Right lobe of liver (tissue), 6 donors: ENCODE measurements at places on chromosomes 6 and 20.

GRCh38 chr6:137808836-137809315 is 58.2 kb upstream of the TNFAIP3 start:
- no peaks in the 10 kb centered on the region for H3K4me1 ChIP-seq
- H3K27me3 ChIP-seq: no peaks in the 10 kb centered on the region
- H3K36me3 ChIP-seq: no peaks in the 10 kb centered on the region
- H3K4me3 ChIP-seq: no peak overlapping the region

DNA sequence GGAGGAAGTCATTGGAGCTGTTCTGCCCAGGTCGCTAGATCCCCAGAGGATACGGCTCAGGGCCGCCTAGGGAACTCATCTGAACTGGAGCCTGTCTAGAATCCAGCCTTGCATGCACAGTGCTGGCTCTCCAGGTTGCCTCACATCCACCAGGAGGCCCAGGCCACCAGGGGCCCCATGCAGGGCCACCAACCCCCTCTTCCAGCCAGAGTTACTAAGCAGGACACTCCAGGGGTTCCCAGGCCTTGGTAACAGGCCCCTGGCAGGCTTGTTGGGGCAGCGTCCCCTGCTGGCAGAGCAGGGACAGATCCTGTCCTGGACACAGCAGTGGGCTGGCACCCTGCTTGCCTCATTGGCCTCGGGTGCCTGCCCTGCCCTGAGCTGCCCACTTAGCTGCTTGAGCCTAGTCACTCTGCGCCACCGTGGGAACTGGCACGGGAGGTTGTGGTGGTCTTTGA is 35.3 kb downstream of the EFCAB8 start:
- no peak overlapping the region for H3K27ac ChIP-seq
- DNase-seq: no peak
- H3K4me1 ChIP-seq: no peaks in the 10 kb centered on the region
- no peak overlapping the region for H3K4me3 ChIP-seq

DNA sequence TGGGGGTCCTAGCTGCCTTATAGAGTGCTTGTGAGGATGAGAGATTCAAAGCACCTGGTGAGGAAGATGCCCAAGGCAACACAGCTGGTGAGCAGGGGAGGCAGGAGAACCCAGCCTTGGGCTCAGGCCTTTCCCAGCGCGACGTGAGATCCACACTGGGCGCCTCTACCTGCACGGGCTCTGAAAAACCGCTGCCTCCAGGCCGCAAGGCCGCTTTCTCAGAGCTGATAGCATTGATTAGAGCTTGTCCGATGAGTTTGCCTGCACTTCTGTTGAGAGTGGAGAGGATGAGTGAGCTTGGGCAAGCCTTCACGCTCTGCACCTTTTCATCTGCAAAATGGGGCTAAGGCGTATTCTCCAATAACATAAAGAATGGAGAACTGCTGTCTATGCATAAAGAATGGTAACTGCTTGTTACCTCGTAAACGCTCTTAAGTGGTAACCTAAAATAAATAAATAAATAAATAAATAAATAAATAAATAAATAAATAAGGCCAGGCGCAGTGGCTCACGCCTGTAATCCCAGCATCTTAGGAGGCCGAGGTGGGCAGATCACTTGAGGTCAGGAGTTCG is 916 bp downstream of the PABPC1L start:
- H3K4me3 ChIP-seq: peak overlapping the region; percentile 89
- H3K27ac ChIP-seq: no peak overlapping the region
- H3K36me3 ChIP-seq: peaks cover 9% of the 10 kb centered on the region
- H3K27me3 ChIP-seq: no peaks in the 10 kb centered on the region
- no peaks in the 10 kb centered on the region for H3K4me1 ChIP-seq
- DNase-seq: no peak

GRCh38 chr6:109580519-109580918 is 97.5 kb upstream of the ZBTB24 start:
- H3K4me1 ChIP-seq: no peaks in the 10 kb centered on the region
- DNase-seq: no peak
- no peaks in the 10 kb centered on the region for H3K36me3 ChIP-seq
- no peak overlapping the region for H3K4me3 ChIP-seq
- no peak overlapping the region for H3K27ac ChIP-seq

- H3K4me3 ChIP-seq: no peak overlapping the region
- no peaks in the 10 kb centered on the region for H3K27me3 ChIP-seq
- H3K27ac ChIP-seq: no peak overlapping the region
- no peak for DNase-seq
- H3K4me1 ChIP-seq: no peaks in the 10 kb centered on the region
Observed at GRCh38 chr6:37110500-37111461, 59.2 kb upstream of the PIM1 start.

- peaks cover 11% of the 10 kb centered on the region for H3K4me1 ChIP-seq
- peak within 1 kb of the TSS; percentile 95 for H3K27ac ChIP-seq
- no peaks in the 10 kb centered on the region for H3K36me3 ChIP-seq
- DNase-seq: peak; percentile 78
- no peaks in the 10 kb centered on the region for H3K27me3 ChIP-seq
Observed at GRCh38 chr6:26087284-26088115, at the start of gene HFE. Gene HFE, plus strand, starts transcription at chr6:26087429. Its CDS starts 12 bp downstream, at chr6:26087441.

GRCh38 chr6:85425997-85426396 is 23.9 kb upstream of the NT5E start:
- no peaks in the 10 kb centered on the region for H3K36me3 ChIP-seq
- DNase-seq: no peak
- no peak overlapping the region for H3K27ac ChIP-seq
- H3K4me3 ChIP-seq: no peak overlapping the region
- no peaks in the 10 kb centered on the region for H3K4me1 ChIP-seq

DNA sequence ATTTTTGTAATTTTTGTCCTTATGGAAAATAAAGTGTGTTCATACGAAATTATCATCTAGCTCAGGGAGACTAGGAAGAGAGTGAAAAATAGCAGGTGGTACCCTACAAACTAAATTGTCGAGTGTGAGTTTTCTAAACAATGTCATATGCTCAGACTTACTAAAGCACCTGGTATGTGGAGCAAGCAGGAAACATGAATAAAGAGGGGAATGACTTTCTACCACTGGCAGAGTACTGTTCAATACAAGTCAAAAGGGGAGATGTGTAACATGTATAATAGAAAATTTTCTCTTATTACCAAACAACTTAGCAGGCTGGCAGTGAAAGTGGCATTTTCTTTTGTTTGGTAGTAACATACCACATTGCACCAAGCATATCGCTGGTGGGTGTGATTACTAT is 36.1 kb downstream of the CTNNBL1 start:
- no peaks in the 10 kb centered on the region for H3K4me1 ChIP-seq
- H3K27ac ChIP-seq: no peak overlapping the region
- no peaks in the 10 kb centered on the region for H3K27me3 ChIP-seq
- no peaks in the 10 kb centered on the region for H3K36me3 ChIP-seq
- DNase-seq: no peak

- H3K36me3 ChIP-seq: no peaks in the 10 kb centered on the region
- H3K27me3 ChIP-seq: no peaks in the 10 kb centered on the region
- no peak overlapping the region for H3K4me3 ChIP-seq
- H3K4me1 ChIP-seq: no peaks in the 10 kb centered on the region
- no peak overlapping the region for H3K27ac ChIP-seq
Observed at GRCh38 chr6:23983735-23984134, 142.3 kb upstream of the NRSN1 start.

DNA sequence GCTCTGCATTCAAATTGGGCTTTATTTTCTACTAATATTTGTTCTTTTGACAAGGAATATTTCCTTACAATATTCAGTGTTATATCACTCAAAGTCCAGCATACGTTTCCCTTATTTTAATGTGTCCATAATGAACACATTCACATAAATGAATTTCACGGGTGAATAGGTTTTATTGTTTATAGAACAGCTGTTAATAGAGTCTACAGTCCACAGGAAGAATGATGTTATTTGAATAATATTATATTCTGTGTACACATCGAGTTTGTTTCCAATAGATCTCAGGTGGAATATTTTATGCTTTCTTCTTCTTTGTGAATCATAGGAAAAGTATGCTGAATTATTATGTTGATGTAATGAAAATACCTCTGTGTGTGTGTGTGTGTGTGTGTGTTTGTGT is 582.4 kb downstream of the CDH26 start:
- H3K4me1 ChIP-seq: no peaks in the 10 kb centered on the region
- no peak overlapping the region for H3K27ac ChIP-seq
- H3K36me3 ChIP-seq: no peaks in the 10 kb centered on the region
